ENCODE measurements at places on chromosomes 7 and 10.

GRCh38 chr10:12010353-12010752 lies 32.3 kb downstream of the UPF2 start:
- no peak for DNase-seq

DNA sequence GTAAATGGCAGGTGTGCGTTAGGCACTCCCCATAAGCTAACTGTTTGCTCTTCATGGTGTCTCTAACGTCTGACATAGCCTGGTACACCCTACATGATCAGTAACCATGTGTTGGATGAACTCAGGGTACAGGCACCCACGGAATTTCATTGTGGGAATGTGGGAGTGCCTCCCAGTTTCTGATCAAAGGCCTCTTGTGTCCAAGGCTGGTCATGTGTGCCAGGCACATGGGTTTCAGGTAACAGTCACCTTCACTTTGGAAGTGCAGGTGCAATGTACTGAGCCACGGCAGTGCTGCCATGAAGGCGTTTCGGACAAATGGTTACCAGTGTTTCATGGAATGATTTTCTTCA lies 298.3 kb downstream of the DNAJB6 start:
- no peak for DNase-seq

DNA sequence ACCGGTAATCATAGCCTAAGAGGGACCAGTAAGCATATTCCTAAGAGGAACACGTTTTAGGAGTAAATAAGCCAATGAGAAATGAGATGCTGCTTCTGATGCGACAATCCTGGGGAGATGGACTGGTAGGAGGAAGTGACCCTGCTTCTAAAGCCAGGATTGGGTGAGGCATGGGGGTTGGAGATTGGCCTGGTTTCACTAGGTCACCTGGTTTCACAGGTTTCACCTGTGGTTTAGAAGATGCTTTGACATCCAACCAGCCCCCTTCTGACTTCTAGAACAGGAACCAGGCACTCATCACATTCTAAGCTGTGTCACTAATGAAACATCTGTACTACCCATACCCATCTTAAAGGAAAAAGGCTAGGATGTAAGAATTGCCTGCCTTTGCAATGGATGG lies 53.0 kb upstream of the BAMBI start:
- DNase-seq, result no peak

- no peak for DNase-seq
Measured at GRCh38 chr10:21527598-21528235, 2.2 kb upstream of the SKIDA1 start.

DNA sequence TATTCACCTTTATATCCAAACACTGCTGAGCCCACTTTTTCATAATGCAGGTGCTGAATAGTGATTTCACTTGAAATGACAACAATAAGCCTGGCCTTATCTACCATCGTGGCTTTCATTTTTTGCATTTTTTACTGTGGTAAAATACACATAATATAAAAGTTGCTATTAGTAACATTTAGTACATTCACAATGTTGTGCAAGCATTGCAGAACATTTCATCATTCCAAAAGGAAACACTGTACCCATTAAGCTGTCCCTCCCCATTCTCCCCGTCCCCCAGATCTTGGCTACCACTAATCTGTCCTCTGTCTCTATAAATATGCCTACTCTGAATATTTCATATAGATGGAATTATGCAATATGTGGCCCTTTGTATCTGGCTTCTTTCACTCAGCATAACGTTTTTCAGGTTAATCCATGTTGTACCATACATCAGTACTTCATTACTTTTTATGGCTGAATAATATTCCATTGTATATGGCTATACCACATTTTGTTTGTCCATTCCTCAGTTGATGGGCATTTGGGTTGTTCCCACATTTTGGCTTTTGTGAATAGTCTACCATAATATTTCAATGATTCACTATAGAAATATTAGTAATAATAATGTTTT lies 68.5 kb upstream of the ARID5B start:
- no peak for DNase-seq

GRCh38 chr7:47647181-47647917 lies 65.4 kb upstream of the TNS3 start:
- DNase-seq, result no peak

DNA sequence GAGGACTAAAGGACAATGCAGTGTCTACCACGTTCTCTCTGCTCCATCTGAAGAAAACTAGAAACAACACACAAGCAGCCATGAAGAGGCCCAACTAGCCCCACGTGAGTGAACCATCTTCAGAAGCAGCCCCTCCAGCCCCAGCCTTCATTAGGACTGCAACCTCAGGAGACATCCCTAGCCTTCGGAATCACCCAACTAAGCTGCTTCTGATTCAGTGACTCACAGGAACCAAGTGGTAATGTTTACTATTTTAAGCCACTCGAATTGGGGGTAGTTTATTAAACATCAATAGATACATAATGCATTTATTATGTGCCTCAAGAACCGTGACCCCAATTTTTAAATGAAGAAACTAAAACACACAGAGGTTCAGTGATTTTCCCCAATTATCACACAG lies 22.6 kb downstream of the ARHGAP12 start:
- no peak for DNase-seq

DNA sequence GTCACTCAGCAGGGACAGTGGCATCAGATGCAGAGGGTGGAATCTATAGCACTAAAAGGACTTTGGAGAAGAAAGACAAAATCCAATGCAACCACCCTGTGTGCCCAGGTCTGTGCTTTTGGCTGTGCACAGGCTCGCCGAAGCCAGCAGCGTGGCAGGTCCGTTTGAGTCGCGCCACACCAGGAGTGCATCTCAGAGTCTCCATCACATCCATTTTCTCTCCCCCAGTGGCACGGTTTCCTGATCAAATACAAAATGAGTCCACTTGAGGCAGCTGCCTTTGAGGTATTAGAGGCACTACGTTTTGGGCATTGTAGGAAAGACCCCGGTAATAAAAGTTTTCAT lies 23.4 kb upstream of the PROSER2 start:
- DNase-seq, result no peak

DNA sequence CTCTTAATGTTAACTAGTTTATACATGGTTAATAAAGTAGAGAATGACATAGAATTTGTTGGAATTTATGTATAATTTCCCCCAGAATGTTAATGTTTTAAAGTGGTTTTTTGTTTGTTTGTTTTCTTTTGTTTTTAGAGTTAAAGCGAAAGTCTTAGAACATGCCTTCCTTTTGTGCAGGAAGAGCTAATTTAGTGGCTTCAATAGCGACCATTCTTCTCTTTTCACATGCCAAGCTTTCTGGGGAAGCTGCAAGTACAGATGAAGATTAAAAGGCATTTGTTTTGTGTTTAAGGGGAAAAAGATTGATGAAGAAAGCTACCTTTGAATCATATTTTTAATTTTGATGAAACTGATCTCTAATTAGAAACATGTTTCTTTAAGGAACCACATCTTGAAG lies 256.3 kb upstream of the CSTF2T start:
- DNase-seq, result no peak

Measured in stimulated activated CD8-positive, alpha-beta memory T cell treated with anti-CD3 and anti-CD28 coated beads, Interleukin-2, amount 100 ng/mL, for 48 hours (primary cell).